ENCODE measurements at places on chromosomes 4 and X. TPM values are rescaled to one million over a fixed set of nuclear protein-coding genes. Genes with fewer than 3 reads are reported as not detected.

DNA sequence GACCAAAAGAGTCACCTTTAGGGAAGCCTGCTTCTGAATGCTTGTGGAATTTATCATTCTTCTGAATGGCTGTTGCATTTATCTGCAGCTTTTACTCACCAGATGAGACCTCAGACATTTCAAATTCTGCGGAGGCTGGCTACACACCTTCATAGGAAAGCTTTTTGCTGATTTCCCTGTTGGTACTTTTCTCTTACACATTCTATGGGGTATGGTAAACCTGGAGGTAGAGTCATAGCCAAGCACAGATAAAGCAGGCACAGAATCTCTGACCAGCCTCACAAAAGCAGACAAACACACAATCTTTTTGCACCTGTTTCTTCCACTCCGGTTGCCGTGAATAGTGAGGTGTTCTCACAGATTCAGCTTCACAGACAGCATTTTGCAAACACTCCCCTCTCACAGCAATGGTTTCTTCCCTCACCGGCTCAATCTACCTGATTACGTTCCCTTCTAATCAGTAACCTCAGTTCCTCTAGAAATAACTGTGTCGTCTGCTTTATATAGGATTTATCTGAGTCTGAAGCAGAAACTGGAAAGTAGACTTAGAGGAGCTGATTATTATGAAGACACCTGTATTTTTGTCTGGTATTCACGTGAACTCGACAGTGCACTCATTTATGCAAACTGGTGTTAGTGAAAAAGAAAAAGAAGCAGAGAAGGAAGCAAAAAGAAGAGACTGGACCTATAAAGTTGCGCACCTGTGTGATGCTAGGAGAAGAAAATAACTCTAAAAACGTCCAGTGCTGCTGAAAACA, 83.1 kb downstream of the DMD start:
- H3K4me3 ChIP-seq, result no peak overlapping the region
- H3K27me3 ChIP-seq, result no peaks in the 10 kb centered on the region
- no peak for DNase-seq

The SCOC gene
- 45.5 TPM for total RNA-seq

GRCh38 chrX:14014526-14014925, 15.2 kb downstream of the GEMIN8 start:
- no peaks in the 10 kb centered on the region for H3K27me3 ChIP-seq
- peaks cover 2% of the 10 kb centered on the region for H3K4me1 ChIP-seq
- H3K27ac ChIP-seq, result no peak overlapping the region
- no peak for DNase-seq
- no peak overlapping the region for H3K4me3 ChIP-seq
- no peaks in the 10 kb centered on the region for H3K36me3 ChIP-seq

- no peaks in the 10 kb centered on the region for H3K36me3 ChIP-seq
- H3K27me3 ChIP-seq, result no peaks in the 10 kb centered on the region
- H3K4me3 ChIP-seq, result no peak overlapping the region
- peaks cover 7% of the 10 kb centered on the region for H3K4me1 ChIP-seq
- DNase-seq, result no peak
These were observed 81.5 kb upstream of the PACRGL start for GRCh38 chr4:20618731-20619130.

Data from ovary (tissue), 10 donors.